CD4-positive, alpha-beta memory T cell (primary cell): ENCODE measurements at places on chromosomes 12 and 14. TPM values are rescaled to one million over a fixed set of nuclear protein-coding genes. Genes with fewer than 3 reads are reported as not detected.
A peak's percentile ranks its signal among the peaks of the same experiment; 100 is the strongest.

GRCh38 chr12:89450907-89451306, 73.7 kb downstream of the GALNT4 start:
- no peak for DNase-seq

RNASE2 gene
- not detected for polyA plus RNA-seq

DNA sequence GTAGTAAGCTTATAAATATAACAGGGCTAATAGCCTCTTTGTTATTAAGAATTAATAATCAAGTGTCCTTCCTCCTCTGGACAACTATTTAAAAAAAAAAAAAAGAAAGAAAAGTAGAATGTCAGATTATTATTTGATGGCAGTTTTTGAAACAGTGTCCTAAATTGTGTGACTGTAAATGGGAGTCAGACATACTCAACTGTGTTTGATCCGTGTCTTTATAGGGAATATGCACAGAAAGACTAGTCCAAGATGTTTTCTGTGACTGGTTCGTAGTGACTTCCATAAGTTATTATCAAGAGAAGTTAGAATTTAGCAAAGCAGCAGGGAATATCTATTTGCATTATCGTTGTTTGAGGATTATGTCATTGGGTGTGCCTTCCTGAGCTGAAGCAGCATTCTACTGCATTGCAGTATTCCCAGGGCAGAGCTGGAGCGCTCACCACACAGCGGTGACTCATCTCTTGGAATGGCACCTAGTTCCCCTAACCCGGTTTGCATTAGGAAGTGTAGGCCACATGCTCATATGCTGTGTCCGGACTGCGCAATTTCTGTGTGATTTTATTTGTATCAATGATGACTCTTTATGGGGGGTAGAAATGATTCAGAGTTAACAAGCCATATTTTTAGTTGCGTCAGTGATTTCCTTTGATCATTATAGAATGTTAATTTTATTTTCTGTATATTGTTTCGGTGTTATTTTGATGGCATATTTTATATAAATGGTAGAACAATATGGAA, 7.9 kb downstream of the DYNC1H1 start:
- no peak for DNase-seq

- no peak for DNase-seq
Measured at GRCh38 chr14:31592122-31592521, 30.9 kb downstream of the NUBPL start.

CNOT2 gene
- polyA plus RNA-seq, result 115 TPM

DNA sequence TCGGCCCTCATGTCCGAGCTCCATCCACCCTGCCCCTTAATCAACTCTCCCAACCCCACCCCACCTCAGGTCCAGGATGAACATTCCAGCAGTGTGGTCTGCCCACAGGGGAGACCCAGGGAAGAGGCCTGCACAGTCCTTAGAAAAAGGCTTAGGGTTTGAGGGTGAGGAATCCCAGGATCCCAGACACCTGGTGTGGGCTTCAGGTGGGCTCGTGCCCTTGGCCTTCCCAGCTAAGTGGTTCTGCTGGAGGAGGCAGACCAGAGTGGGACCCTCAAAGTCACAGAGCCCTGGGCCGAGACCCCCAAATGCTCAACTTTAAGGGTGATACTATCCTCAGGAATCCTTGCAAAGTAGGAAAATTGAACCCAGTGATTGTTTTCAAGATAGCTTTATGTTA, 25.4 kb upstream of the PPP2R5C start:
- DNase-seq, result no peak

CYP46A1 gene
- not detected for polyA plus RNA-seq

DNA sequence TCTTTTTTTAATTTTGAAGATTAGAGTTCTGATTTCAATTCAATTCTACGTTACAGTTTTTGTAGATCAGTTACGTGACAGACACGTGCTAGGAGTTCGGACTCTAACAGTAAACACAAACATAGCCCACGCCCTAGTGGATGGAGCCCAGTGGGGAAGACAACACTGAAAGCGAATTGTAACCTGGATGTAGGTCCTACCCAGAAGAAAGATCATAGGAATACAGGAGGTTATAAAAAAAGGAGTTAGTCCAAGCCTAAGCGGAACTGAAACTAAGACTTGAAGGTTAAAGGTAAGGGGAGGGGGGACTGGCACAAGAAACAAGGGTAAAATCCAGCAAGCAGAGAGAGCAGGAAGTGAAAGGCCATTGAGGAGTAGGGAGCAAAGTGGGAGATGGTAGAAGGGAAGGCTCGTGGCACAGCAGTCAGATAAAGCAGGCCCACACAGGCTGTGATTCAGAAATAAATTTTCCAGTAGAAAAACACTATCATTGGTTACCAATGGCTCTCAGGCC, 15.7 kb upstream of the CRY1 start:
- DNase-seq, result no peak

GRCh38 chr12:78088391-78088832, 257.7 kb downstream of the NAV3 start:
- DNase-seq, result no peak

DNA sequence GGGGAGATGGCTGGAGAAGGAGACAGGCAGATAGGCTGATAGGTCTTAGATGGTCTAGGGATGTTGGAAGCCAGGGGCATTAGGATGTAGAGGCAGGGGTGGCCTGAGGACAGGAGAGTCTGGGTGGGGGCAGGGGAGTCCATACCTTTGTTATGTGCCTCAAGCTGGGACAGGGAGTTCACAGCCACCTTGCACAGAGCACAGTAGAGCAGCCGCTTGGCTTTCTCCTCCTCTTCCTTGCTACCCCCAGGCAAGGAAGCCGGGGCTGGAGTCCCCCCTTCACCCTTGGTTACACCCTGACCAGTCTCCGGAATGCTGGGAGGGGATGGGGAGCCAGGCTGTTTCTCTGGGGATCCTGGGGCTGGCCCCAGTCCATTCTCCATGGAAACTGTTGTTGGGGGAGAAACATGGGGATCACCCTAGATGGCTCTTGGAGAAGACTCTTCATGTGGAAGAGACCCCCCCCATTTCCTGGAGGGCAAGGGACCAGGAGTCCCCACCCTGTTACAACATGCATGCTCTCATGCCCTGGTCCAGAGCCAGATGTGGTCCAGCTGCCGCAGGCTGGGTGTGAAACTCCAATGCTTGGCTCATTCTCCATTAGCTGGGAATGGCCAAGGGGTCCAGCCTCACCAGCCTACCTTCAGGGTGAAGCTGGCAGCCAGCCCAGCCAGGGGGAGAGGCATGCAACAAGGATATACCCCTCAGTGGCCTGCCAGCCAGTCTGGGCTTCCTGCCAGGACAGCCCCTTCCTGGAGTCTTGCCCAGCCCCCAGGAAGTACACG, 7.2 kb upstream of the GPR84 start:
- no peak for DNase-seq

GRCh38 chr12:38904537-38905479, 583 bp downstream of the CPNE8 start:
- peak; percentile 47 for DNase-seq

DNA sequence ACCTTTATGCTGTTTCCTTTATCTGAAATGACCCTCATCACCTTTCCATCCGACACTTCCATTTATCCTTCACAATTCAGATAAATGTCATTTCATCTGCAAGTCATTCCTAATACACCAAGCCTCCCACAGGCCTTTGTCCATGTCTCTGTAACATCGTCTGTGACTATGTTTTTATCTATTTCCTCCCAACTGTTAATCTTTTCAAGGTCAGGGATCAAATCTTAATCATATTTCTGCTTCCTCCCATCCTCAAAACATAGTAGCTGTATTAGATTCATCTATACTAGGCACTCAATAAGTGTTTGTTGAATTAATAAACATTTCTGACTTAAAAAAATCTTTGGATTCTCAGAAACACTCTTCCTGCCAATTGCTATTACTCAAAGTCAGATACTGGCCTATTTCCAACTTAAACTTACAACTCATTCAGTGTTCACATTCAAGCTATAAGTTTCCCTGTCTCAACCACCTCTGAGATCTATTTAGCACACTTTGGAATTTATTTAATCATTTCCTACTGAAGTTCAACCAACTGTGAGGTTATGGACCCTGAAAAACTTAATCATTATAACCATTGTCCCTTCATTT, 100.2 kb upstream of the ALX1 start:
- no peak for DNase-seq

COCH gene
- polyA plus RNA-seq, result 0.27 TPM

DNA sequence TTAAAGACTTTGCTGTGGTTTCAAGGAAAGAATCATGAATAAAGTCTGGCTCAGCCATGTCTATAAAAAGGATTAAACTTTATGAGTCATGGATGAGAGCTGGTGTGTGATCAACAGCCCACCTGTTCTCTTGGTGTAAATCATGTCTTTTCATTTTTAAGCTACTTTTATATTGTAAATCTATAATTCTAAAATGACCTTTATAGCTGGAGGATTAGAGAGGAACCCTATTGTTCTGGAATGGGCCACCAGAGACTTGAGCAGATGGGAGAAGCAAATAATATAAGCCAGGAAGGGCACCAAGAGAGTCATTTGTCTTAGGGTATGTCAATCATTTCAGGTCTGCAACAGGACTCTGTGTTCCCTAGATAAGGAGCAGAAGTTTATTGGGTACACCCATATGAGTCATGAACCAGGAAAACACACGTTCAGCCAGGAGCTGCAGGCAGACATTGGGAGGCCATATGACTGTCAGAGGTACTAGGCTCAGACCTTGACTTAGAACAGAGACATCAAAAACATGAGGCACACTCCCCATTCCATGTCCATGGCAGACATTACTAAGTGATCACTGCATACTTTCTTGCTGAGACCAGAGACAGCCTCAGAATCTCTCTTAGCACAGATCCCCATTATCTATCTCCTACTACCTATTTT, 49.3 kb downstream of the NDUFA12 start:
- no peak for DNase-seq

DNA sequence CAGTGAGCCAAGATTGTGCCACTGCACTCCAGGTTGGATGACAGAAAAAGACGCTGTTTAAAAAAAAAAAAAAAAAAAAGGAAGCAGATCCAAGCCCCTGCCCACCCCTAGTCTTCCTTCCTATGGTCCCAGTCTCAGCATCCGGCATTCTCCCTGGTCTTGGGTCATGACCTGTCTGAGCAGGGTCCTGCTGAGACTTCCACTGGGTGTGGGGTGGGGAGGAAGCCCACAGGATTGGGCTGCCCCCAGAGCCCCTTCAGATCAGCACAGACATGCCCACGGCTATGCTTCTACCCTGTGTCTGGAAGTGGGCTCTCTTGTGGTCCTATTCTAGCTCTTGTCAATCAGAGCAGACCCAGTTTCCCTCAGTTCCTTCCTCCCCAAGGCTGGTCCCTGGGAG, 12.6 kb upstream of the PLEK2 start:
- no peak for DNase-seq

PRICKLE1 gene
- polyA plus RNA-seq, result not detected

DNA sequence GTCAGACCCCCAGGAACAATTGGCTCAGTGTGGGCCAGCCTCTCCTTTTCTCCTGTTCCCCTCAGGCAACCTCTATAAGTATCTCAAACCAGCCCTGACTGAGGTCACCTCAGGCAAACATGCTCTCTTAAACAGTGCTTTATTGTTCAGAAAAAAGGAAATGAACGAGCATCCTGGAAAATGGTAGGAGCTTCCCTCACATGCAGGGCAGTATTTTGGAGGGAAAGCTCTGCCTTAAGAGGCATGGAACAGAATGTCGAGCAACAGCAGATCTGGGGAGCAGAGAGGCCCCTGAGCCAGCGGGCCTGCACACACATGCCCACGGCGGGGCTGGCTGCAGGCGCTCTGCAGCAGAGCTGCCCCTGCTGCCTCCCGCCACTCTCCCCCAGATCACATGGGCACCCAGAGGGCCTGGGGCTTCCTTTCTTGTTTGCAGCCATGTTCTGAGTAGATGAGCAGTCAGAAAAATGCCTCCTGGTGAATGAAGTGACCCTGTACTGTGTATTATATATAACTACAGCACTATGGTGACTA, 42.0 kb downstream of the MOK start:
- DNase-seq, result no peak

KCNA5 gene
- polyA plus RNA-seq, result not detected

- no peak for DNase-seq
Measured at GRCh38 chr14:26138764-26139445, 458.9 kb downstream of the NOVA1 start.

GRCh38 chr14:41461380-41461779, 145.3 kb upstream of the LRFN5 start:
- no peak for DNase-seq

CD27 gene
- 402 TPM for polyA plus RNA-seq

DNA sequence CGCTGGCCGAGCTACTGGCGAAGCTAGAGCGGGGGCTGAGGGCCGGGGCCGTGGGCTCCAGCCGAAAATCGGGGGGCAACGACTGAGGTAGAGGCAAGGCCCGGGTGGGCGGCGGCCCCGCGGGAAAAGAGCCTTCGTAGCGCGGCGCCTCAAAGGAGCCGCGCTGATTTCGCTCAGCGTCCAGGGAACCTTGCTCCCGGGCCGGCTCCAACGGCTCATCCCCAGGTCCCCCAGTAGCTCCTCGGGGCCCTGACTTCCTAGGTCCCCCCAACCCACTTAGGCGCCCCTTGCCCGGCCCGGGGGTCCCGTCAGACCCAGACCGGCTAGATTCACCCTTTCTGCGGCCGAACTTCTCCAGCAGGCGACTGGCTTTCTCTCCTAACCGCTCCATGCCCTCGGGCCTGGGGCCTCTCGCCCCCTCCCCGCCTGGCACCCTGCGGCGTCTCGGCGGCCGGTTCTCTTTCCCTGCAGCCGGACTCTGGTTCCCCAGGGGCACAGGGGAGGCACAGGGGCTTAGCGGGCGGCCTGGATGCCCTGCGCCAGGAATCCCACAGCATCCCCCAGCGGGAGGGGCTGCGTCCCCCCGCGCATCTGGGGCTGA, 375 bp downstream of the AJUBA start:
- peak; percentile 9 for DNase-seq

GRCh38 chr12:67937822-67938221, 51.4 kb upstream of the IFNG-AS1 start:
- DNase-seq, result no peak

GRCh38 chr14:61925043-61925442, 162.8 kb downstream of the SNAPC1 start:
- no peak for DNase-seq

DNA sequence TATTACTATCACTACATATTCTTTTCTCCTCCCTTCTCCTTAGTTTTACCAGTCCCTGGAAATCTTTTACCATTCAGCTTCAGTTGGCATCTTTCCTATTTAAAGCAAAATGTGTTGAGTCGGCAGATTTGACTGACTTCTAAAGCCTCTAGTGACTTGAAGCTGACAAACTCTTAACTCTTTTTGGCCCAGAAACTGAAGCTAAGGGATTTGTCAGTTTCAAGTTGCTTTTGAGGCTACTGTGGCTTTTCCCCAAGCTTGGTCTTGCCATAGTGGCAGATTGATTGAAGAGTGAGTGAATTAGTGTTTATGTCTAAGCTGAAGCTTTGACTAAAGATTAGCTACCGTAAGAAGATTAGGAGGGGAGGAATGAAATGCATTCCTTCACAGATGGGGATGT, 104.0 kb downstream of the ETNK1 start:
- DNase-seq, result no peak

TMEM233 gene
- not detected for polyA plus RNA-seq
